Stimulated activated CD4-positive, alpha-beta T cell treated with anti-CD3 and anti-CD28 coated beads, Interleukin-1b, Interleukin-23, amount 100 ng/mL, for 1 hour (primary cell): ENCODE measurements at places on chromosomes 3 and 15.

- DNase-seq, result no peak
Measured at GRCh38 chr3:170502297-170502696, 83.6 kb downstream of the SLC7A14 start.

DNA sequence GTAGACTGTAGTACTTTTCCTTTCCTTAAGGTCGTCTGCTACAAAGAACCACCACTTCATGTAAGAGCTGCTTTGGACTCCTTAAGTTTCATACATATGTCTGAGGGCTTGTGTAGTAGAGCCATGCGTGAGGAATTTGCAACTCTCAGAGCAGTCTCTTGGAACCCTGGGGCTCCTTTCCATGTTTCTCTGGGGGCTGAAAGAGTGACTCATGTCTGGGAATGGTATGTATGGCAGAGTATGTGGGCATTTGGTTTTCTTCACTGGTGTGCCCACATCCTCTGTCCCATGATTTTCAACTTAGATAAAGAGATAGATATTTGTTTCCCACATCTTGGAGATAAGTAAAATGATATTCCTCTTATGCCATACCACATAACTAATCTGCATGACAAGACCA lies 20.6 kb upstream of the RBM5 start:
- DNase-seq, result no peak

- no peak for DNase-seq
Measured at GRCh38 chr3:137205394-137206045, 247.7 kb downstream of the IL20RB start.

- no peak for DNase-seq
Measured at GRCh38 chr15:45107941-45108630, 5.9 kb downstream of the DUOX2 start.

DNA sequence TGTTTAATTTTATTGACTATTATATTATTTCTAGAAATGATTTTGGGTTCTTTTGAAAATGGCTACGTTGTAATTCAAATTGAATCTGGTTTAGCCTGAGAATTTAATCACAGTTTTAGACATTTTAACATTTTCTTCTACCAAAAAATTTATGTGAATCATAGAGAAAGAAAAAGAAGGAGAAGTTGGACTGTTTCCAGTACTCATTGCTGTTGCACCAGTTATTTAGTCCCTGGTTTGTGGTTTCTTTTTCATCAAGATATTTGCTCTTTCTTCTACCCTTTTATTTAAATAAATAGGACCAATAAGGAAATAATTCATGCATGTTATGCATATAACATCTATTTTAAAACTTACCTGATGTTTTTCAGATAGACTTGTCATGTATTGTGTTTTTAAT lies 1337.1 kb downstream of the ROBO1 start:
- no peak for DNase-seq

DNA sequence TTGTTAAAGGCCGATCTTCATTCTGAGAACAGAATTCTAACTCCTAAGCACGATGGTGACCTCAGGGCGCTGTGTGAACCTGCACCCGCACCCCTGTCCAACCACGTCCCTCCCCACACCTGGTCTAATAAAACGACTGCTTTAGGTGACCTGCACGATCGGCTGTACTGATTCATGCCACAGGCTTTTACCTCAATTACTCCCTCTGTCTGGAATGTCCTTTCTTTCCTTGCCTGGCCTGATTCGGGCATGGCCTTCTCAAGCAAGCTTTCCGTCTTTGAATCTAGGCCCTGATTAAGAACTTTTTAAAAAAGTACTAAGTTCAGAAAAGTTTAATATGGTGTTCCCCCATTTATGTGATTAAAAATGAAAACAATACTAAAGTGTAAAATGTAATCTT lies 842 bp upstream of the U2SURP start:
- DNase-seq, result no peak

DNA sequence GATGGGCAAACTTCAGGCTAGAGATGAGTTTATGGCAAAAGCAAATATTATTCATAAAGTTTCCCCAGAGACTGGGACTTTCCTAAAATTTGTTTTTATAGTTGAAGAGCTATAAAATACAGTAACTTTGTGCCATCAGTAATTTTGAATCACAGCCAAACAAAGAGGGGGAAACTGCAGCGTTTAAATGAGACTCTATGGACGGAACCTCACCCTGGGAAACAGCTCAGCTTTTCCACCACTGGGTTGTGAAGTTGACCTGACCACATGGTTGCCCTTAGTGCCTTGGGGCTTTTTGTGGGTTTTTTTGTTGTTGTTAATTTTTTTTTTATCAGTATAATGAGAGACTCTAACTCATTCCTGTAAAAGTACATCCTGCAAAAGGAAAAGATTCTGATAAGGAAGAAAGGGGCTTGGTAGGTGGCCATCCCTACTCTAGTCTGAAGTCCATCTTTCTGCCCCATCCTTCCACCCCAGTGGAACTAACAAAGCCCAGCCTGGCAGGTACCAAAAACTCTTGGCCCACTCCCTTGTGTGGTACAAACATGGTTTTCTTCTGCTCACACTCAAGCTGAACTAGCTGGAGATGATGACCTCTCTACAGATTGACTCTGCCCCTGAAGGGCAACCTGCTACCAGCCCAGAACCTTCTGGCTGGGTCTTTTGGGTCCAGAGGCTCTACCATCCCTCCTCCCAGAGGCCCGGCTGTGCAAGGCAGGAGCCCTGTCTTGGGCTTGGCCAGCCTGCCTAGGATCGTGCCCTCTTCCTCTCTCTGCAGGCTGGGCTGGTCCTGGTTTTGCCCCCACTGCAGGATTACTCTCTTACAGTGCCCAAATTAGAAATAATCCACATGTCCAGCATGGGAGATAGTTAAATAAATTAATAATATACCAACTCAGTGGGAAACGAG lies 41.2 kb downstream of the RLBP1 start:
- DNase-seq, result no peak

- DNase-seq, result no peak
Measured at GRCh38 chr15:91916051-91916450, 62.5 kb downstream of the SLCO3A1 start.

- DNase-seq, result no peak
Measured at GRCh38 chr3:31341130-31341529, 191.6 kb upstream of the STT3B start.

DNA sequence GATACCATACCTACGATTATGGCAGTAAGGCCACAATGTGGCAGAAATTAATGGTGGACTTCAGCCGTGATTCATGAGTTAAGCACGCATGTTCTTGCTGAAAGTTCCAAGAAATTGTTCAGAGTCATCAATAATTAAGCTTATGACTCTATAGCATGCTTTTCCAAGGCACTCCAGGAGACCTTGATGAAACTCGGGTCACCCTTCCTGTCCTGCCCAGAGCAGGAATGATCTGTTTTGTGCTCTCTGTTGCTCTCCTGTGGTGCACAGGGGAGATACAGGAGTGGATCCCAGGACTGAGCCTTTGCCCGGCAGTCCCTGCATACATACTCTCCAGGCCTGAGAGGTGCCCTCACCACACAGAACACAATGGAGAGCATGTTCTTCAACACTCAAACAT lies 141.6 kb upstream of the SLC2A2 start:
- DNase-seq, result no peak

- DNase-seq, result no peak
Measured at GRCh38 chr3:55434789-55435188, 52.3 kb downstream of the WNT5A start.

DNA sequence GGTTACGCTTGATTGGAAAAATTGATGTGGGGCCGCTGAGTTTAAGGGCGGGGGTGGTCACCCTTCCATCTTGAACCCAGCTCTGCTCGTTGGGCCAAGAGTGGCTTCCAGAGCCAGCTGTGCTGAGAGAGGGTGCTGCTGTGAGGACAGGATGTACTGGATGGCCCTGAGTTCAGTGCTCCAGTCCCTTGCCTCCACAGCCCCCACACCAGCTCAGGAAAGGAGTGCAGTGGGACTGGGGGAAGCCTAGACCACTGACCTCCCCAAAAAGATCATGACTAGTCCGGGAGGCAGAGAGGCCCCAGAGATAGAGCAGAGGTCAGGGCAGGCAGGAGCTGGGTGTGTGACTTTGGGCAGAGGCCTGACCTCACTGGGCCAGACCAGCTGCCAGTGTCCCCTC lies 4.0 kb upstream of the PTH1R start:
- DNase-seq, result no peak

- no peak for DNase-seq
Measured at GRCh38 chr3:24401811-24402185, 92.9 kb downstream of the THRB start.

GRCh38 chr15:87746333-87746732 lies 510.2 kb downstream of the NTRK3 start:
- DNase-seq, result no peak

- DNase-seq, result no peak
Measured at GRCh38 chr15:74376825-74377581, 9.6 kb upstream of the CYP11A1 start.

- DNase-seq, result no peak
Measured at GRCh38 chr3:23710555-23710954, 95.2 kb upstream of the UBE2E1 start.

DNA sequence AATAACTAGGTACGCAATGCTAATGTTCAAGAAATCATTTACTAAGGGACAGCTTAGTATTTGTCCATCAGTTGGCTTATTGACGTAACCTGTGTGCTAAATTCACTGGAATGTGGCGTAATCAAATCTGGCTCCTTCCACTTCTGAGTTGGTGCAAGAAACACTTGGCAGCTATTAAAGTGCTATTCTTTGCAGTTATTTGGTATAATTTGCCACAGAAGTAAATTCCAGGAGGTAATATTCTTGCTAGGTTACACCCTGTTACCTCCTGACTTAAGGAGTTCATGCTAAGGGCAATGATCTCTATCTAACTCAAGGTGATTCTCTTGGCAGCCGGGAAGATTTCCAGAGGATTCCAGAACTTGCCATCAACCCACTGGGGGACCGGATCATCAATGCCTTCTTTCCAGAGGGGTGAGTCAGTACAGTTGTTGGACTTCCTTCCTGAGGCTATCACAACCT lies 25.5 kb downstream of the CHP1 start:
- no peak for DNase-seq

DNA sequence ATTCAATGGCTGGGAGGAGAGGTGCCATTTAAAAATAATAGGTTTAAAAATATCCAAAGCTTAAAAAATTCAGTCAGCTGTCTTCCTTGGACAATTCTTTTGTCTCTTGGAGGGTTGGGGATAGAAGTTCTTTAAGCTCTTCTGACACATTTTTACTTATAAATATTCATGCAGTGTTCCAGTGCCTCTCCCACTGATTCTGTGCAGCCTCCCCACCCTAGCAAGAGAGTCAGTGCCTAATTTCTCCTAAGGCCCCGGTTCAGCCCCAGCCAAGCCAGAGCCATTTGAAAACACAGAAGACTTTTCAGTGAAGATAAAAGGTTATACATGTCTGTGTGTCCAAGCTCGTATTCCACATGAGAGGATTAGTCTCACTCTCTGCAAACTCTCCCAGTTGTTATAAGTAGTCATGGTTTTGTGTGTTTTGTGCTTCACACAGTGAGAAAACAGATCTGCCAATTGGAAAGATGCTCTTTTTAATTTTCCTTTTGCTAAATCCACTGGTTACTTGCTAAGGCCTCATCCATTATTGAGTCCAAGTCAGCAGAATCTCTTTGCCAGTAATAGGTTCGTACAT lies 141.3 kb downstream of the CD47 start:
- no peak for DNase-seq

GRCh38 chr15:38486936-38487335 lies 33.0 kb downstream of the FAM98B start:
- DNase-seq, result no peak

- no peak for DNase-seq
Measured at GRCh38 chr15:98596885-98597392, 51.4 kb upstream of the IGF1R start.

GRCh38 chr3:157067114-157067513 lies 92.8 kb downstream of the CCNL1 start:
- no peak for DNase-seq

DNA sequence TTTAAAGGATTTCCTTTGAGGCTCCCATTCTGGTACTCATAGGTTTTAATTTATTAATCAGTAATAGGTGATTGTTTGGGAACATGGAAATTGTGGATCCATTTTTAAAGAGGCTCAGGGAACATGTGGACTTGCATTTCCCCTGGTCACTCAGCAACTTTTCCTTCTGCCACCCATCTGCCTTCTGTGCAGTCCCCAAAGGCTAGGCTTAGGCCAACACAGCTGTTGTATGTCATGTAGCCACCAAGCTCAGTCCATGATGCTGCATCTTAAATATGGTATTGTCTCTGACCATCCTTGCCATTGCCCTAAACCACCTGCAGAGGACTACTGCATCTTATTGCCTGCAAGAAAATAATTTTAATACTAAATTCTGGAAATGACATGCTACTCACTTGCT lies 416.7 kb upstream of the SEMA6D start:
- no peak for DNase-seq

DNA sequence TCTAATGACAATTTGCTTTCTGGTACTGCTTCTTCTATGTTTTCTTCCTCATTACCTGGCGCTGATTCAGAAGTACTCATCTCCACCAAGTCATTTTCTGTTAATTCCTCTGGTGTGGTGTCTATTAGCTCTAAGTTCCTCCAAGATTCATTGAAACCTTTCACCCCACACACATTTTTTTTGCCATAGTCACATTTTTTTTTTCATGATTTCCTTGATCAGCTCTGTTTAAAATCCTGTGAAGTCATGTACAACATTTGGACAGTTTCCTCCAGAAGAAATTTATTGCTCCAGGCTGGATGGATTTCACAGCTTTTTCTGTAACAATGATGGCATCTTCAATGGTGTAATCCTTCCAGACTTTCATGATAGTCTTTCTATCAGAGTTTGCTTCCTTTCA lies 243.2 kb upstream of the VEPH1 start:
- DNase-seq, result no peak

DNA sequence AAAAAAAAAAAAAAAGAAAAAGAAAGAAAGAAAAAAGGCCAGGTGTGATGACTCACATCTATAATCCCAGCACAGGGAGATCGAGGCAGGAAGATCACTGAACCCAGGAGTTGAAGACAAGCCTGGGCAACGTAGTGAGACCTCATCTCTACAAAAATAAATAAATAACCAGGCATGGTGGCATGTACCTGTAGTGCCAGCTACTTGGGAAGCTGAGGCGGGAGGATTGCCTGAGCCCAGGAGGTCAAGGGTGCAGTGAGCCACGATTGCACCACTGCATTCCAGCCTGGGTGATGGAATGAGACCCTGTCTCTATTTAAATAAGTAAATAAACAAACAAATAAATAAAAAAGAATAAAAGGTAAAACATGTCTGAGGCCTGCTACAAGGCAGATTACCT lies 39.3 kb upstream of the LACTB start:
- DNase-seq, result no peak

GRCh38 chr15:65804252-65804931 lies 12.3 kb upstream of the DENND4A start:
- no peak for DNase-seq
